ENCODE measurements at places on chromosomes 3 and 15.

DNA sequence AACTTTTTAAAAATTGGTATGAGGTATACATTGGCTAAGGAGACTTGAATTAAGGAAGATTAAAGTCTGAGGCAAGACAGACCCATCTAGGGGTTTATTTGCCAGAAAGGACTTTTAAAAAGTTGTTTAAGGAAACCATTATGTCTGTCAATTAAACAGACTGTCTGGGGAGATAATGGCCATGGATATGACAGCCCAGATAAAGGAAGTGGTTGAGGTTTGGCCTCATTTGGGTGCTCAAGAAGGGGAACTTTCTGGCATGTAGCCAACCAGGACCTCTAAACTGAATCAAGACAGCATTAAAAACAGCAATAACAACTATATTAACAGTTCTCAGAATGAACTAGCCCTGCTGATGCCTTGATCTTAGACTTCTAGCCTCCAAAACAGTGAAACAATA lies 9.9 kb upstream of the CD200R1L start:
- DNase-seq = no peak
- no peaks in the 10 kb centered on the region for H3K27me3 ChIP-seq
- peak overlapping the region; percentile 5 for H3K27ac ChIP-seq
- peaks cover 25% of the 10 kb centered on the region for H3K4me1 ChIP-seq
- H3K4me3 ChIP-seq = no peak overlapping the region
- no peaks in the 10 kb centered on the region for H3K36me3 ChIP-seq

GRCh38 chr3:632571-633170 lies 436.1 kb downstream of the CHL1 start:
- H3K4me1 ChIP-seq = no peaks in the 10 kb centered on the region
- H3K27me3 ChIP-seq = no peaks in the 10 kb centered on the region
- DNase-seq = no peak
- H3K27ac ChIP-seq = no peak overlapping the region
- no peak overlapping the region for H3K4me3 ChIP-seq

- H3K4me1 ChIP-seq = no peaks in the 10 kb centered on the region
- no peak overlapping the region for H3K4me3 ChIP-seq
- H3K27ac ChIP-seq = no peak overlapping the region
- no peaks in the 10 kb centered on the region for H3K36me3 ChIP-seq
These were observed 261.9 kb downstream of the GABRG3 start for GRCh38 chr15:27232876-27233275.

GRCh38 chr3:191020730-191021396 lies 158.4 kb upstream of the GMNC start:
- no peak overlapping the region for H3K27ac ChIP-seq
- no peaks in the 10 kb centered on the region for H3K4me1 ChIP-seq
- DNase-seq = no peak
- H3K4me3 ChIP-seq = no peak overlapping the region
- no peaks in the 10 kb centered on the region for H3K27me3 ChIP-seq

DNA sequence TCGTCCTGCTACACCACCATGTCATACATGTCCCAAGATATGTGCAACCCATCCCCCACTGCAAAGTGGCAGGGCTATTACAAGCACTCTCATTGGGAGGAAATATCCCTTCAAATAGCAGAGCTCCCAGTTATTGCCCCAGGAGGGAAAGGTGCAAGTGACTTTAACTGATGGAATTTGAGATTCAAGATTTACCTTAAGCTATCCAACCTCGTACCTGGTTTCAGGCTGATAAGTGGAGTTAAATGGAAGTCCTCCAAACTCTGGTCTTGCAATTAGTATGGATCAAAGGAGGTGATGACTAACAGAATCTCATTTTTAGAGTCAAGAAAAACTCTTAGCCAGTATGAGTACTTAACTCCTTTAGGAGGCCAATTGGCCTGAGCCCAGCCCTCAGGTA lies 2.1 kb downstream of the SLCO2A1 start:
- no peak overlapping the region for H3K4me3 ChIP-seq
- no peaks in the 10 kb centered on the region for H3K27me3 ChIP-seq
- H3K4me1 ChIP-seq = no peaks in the 10 kb centered on the region
- no peaks in the 10 kb centered on the region for H3K36me3 ChIP-seq
- H3K27ac ChIP-seq = no peak overlapping the region

- no peak overlapping the region for H3K4me3 ChIP-seq
- DNase-seq = no peak
- no peaks in the 10 kb centered on the region for H3K36me3 ChIP-seq
These were observed 25.7 kb downstream of the EEFSEC start for GRCh38 chr3:128178782-128179483.

GRCh38 chr3:139285691-139286090 lies 58.1 kb upstream of the MRPS22 start:
- H3K36me3 ChIP-seq = no peaks in the 10 kb centered on the region
- H3K27me3 ChIP-seq = no peaks in the 10 kb centered on the region
- H3K4me1 ChIP-seq = no peaks in the 10 kb centered on the region
- DNase-seq = no peak

DNA sequence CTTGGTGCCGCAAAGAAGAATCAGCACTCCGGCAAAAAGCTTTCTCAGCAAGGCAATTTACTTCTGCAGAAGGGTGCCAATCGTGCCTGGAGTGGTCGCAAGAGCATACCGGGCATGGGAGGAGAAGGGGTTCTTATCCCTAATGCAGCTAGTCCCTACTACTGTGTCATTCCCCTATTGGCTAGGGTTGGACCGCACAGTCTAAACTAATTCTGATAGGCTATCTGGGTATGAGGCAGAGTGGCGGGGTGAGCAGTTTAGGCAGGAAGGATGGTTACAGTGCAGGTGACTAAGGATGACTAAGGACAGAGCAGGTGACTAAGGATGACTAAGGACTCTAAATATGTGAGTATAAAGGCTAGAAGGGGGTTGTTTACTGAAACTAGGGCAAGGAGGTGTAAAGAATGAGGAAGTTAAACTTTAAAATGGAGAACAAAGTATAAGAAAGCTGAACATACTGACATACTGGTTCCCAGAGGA lies 52.9 kb downstream of the PGBD4 start:
- H3K4me1 ChIP-seq = no peaks in the 10 kb centered on the region
- H3K36me3 ChIP-seq = peaks cover 25% of the 10 kb centered on the region
- H3K27me3 ChIP-seq = no peaks in the 10 kb centered on the region
- H3K4me3 ChIP-seq = no peak overlapping the region
- DNase-seq = no peak

DNA sequence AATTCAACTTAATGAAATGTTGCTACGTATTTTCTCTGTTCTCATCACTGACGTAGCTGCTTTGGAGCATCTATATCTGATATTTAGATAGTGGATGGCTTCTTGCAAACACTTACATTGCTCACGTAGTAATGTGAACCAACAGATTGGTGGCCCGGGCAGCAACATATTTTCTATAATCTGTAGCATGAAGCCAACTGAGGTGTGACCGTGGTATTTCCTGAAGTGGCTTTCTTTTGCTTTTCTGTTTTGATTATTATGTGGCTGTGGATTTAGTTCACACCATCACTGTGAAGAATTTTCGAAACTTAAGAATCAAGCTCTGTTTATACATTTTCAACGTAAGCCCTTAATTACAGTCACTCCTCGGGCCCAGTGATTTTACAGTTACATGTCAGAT lies 288.5 kb downstream of the LPP start:
- peaks cover 9% of the 10 kb centered on the region for H3K4me1 ChIP-seq
- H3K27me3 ChIP-seq = no peaks in the 10 kb centered on the region
- no peak for DNase-seq
- no peak overlapping the region for H3K4me3 ChIP-seq

- no peaks in the 10 kb centered on the region for H3K4me1 ChIP-seq
- H3K4me3 ChIP-seq = no peak overlapping the region
- no peaks in the 10 kb centered on the region for H3K36me3 ChIP-seq
- no peaks in the 10 kb centered on the region for H3K27me3 ChIP-seq
- H3K27ac ChIP-seq = no peak overlapping the region
These were observed 60.4 kb upstream of the SLITRK3 start for GRCh38 chr3:165256554-165257065.

DNA sequence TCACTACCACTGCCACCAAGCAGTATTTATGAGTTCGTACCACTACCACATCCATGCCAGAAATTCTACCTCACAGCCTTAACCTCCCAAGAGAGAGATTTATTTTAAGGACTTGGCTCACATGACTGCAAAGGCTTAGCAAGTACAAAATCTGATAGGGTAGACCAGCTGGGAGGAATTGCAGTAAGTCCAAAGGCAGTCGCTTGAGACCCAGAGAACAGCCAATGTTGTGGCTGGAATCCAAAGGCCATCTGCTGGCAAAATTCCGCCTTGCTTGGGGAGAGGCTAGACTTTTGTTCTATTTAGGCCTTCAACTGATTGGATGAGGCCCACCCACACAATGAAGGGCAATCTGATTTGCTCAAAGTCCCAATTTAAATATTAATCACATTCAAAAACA lies 101.4 kb upstream of the STT3B start:
- no peaks in the 10 kb centered on the region for H3K4me1 ChIP-seq
- no peak overlapping the region for H3K4me3 ChIP-seq
- DNase-seq = no peak

DNA sequence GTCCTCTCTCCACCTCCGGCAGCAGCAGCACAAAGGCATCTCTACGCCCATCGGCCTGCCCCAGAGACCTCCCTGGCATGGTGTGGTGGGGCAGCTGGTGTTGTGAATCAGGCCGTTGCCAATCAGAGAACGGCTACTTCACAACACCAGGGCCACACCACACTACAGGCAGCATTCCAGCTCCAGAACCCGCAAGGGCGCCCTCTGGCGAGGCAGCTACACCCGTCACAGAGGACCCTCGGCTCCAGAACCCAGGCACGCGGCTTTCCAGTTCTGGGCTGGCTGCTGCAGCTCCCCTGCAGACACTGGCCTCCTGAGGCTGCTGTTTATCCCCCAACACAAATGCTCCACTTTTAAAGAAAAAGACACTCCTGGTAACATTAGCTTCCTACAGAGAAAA lies 127.5 kb upstream of the TOPAZ1 start:
- H3K4me1 ChIP-seq = no peaks in the 10 kb centered on the region
- no peak overlapping the region for H3K4me3 ChIP-seq
- H3K27ac ChIP-seq = no peak overlapping the region
- DNase-seq = no peak
- no peaks in the 10 kb centered on the region for H3K36me3 ChIP-seq

DNA sequence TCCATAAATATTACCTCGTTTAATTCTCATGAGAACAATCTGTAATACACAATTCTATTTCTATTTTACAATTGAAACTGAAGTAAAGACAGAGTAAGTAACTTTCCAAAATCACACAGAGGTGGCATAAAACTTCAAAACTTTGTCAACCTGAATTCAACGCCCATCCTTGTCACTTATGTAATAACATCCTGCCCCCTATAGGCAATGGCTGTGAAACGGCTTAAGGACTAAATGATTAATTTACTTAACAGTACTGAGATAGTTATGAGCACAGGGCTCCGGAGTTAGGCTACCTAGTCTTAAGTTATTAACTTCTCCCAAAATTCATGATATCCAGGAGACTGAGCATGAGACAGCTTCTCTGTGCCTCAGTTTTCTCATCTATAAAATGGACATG lies 293.1 kb upstream of the CHRM5 start:
- H3K27ac ChIP-seq = no peak overlapping the region
- H3K27me3 ChIP-seq = no peaks in the 10 kb centered on the region
- H3K4me3 ChIP-seq = no peak overlapping the region
- no peaks in the 10 kb centered on the region for H3K4me1 ChIP-seq
- no peak for DNase-seq
- H3K36me3 ChIP-seq = no peaks in the 10 kb centered on the region

DNA sequence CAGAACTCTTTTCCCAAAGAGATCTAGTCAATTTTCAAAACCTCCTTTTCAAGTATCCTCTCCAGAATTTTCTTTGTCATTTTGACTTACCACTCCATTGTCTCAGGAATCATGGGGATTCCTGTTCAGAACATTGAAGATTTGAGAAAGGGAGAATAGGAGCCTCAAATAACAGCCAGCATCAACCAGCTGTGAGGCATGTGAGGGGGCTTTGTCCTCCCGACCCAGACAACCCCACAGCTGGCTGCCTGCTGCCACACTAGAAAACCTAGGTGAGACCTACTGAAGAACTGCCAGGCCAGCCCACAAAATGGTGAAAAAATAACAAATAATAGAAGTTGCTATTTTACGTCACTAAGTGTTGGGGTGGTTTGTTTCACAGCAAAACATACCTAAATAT lies 5.9 kb upstream of the ARHGEF26 start:
- no peaks in the 10 kb centered on the region for H3K36me3 ChIP-seq
- no peaks in the 10 kb centered on the region for H3K4me1 ChIP-seq
- no peak overlapping the region for H3K27ac ChIP-seq
- no peak for DNase-seq

GRCh38 chr3:107450254-107450893 lies 72.4 kb upstream of the BBX start:
- H3K27ac ChIP-seq = no peak overlapping the region
- DNase-seq = no peak
- no peaks in the 10 kb centered on the region for H3K36me3 ChIP-seq
- H3K4me1 ChIP-seq = no peaks in the 10 kb centered on the region

- no peaks in the 10 kb centered on the region for H3K27me3 ChIP-seq
- no peaks in the 10 kb centered on the region for H3K36me3 ChIP-seq
- DNase-seq = no peak
- H3K27ac ChIP-seq = no peak overlapping the region
- H3K4me3 ChIP-seq = no peak overlapping the region
These were observed 13.3 kb upstream of the CCR1 start for GRCh38 chr3:46221391-46221790.

GRCh38 chr15:38682363-38682762 lies 117.7 kb upstream of the RASGRP1 start:
- peaks cover 44% of the 10 kb centered on the region for H3K4me1 ChIP-seq
- H3K4me3 ChIP-seq = no peak overlapping the region
- no peak for DNase-seq
- no peaks in the 10 kb centered on the region for H3K27me3 ChIP-seq
- no peak overlapping the region for H3K27ac ChIP-seq

- no peaks in the 10 kb centered on the region for H3K36me3 ChIP-seq
- no peaks in the 10 kb centered on the region for H3K27me3 ChIP-seq
- no peak overlapping the region for H3K27ac ChIP-seq
- H3K4me1 ChIP-seq = no peaks in the 10 kb centered on the region
- DNase-seq = no peak
These were observed 100.9 kb downstream of the CEMIP start for GRCh38 chr15:80880086-80880485.

GRCh38 chr15:52069559-52069958 lies 43.0 kb downstream of the BCL2L10 start:
- H3K4me1 ChIP-seq = no peaks in the 10 kb centered on the region
- H3K27ac ChIP-seq = no peak overlapping the region
- no peak overlapping the region for H3K4me3 ChIP-seq
- DNase-seq = no peak
- no peaks in the 10 kb centered on the region for H3K36me3 ChIP-seq

GRCh38 chr3:112734171-112734570 lies 93.2 kb upstream of the CCDC80 start:
- no peak for DNase-seq
- H3K27ac ChIP-seq = no peak overlapping the region
- no peak overlapping the region for H3K4me3 ChIP-seq
- no peaks in the 10 kb centered on the region for H3K27me3 ChIP-seq
- H3K4me1 ChIP-seq = peaks cover 17% of the 10 kb centered on the region
- no peaks in the 10 kb centered on the region for H3K36me3 ChIP-seq

GRCh38 chr3:61563313-61564271 lies 2.2 kb downstream of the PTPRG start:
- H3K4me3 ChIP-seq = no peak overlapping the region
- H3K27ac ChIP-seq = no peak overlapping the region
- no peaks in the 10 kb centered on the region for H3K4me1 ChIP-seq

GRCh38 chr3:144128108-144128892 lies 156.7 kb downstream of the DIPK2A start:
- H3K4me3 ChIP-seq = no peak overlapping the region
- no peaks in the 10 kb centered on the region for H3K27me3 ChIP-seq
- no peak for DNase-seq
- no peaks in the 10 kb centered on the region for H3K4me1 ChIP-seq

Data from effector memory CD4-positive, alpha-beta T cell (primary cell).